ENCODE measurements at places on chromosomes 4 and X.

- no peak for DNase-seq
Measured at GRCh38 chr4:84875636-84876371, 90.7 kb downstream of the WDFY3 start.

DNA sequence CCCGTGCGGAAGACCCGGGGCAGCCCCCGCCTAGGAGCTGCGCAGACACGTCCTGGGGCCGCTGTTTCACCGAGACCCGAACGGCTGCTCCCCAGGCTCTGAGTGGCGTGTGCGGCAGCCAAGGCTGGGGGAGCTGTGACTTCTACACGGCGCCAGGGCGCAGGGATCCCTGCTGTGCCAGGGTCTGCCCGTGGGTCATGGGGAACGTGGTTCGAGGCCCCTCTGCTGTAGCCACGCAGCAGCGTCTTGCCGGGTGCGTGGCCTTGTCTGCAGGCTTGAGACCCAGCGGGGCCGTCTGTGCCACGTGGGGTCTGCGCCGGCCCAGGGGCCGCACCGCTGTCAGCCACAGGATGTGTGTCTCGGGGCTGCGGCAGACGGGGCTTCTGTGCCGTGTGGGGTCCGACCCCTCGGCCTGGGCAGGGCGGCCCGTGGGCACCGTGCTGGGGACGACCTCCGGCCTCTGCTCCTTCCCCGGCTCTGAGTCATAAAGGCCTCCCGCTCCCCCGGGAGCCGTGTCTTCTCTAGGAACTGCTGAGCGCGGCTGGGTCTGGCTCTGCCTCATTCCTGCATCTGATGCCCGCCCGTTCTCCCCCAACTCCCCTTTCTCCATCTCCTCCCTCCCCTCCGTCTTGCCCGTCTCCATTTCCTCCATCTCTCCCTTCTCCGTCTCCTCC lies 12.7 kb upstream of the GTPBP6 start:
- no peak for DNase-seq

GRCh38 chr4:20217951-20218350 lies 33.8 kb upstream of the SLIT2 start:
- no peak for DNase-seq

GRCh38 chrX:136847874-136848273 lies 32.7 kb downstream of the RBMX start:
- no peak for DNase-seq

DNA sequence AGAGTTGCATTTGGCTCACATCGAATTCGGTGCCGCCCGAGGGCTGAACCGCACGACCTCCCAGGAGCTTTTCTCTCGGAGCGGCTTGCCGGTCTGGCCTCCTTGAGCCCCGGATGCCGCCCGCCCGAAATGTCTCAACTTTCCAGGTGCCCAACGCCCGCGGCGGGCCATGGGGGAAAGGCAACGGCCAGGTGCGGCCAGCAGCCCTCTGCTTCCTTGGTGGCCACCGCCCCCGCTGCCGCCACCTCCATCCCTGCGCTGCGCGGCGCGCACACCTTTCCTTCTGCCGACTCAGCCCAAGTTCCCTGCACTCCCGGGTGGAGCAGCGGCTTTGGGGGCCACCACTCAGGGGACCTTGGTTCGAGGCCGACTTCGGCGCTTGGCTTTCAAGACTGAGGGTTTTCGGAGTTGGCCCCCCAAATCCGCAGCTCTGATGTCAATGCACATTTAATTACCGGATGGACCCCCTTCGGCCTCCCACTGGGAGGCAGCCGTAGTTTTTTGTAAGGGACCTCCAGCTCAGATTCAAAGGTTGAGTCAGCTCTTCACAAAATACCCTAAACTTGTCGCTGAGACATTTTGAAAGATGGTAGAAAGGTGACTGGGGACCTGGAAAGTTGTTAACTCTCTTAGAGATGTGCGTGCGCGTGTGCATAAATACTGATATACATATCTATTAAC lies 1.1 kb downstream of the AFF2 start:
- DNase-seq = no peak

All from activated CD4-positive, alpha-beta T cell treated with anti-CD3 and anti-CD28 coated beads, Interleukin-2, amount 50 U/mL, for 24 hours (primary cell).